ENCODE measurements at places on chromosomes 3 and 15.

GRCh38 chr3:191353022-191353777 is 22.9 kb upstream of the UTS2B start:
- no peak for DNase-seq

DNA sequence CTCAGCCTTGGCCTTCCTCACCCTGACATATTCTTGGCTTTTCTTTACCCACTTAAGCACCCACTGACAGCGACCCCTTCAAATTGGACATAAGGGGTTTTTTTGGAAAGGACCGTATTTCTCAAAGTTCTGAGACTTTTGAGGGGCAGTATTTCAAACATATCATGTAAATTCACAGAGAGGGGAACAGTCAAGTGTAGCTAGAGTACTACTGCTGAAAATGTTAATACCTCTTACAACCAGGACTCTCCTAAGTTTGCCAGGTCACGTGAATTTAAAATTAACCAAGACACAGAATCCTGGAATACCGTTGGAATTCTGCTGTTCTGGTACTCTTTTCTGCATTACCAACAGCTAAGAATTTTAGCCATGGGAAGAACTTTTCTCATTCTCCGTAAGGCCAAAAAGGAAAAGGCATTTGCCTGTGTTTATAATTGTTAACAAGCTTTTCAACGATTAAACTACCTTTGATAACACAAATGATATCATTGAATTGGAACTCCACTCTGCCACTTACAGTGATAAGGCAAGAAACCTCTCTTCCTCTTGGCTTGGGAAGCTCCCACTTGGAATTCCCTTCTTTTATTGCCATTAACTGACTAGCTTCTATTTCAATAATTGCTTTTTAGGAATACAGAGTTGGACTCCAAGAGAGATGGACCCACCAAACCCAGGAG is 597 bp upstream of the GBE1 start:
- DNase-seq, result no peak

- no peak for DNase-seq
These were observed 59.5 kb downstream of the CPA3 start for GRCh38 chr3:148924562-148924961.

DNA sequence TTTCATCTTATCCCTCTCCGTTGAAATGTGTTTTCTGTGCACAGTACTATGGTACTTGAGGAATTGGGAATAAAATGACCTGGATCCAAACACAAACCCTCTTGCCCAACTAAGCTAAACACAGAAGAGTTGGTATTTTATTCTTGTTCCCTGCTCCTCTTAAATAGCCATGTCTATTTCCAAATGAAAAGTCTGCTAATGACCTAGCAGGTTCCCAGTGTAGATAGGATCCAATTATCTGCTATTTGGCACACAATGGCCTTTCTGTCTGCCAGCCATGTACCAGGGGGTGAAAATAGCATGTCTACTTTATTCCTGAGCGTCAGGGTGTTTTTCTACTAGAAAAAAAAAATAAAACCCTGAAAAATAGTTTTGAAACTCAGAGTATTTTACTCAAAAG is 657.0 kb upstream of the NAALADL2 start:
- no peak for DNase-seq

GRCh38 chr3:90092994-90093393 is 985.6 kb downstream of the EPHA3 start:
- no peak for DNase-seq

DNA sequence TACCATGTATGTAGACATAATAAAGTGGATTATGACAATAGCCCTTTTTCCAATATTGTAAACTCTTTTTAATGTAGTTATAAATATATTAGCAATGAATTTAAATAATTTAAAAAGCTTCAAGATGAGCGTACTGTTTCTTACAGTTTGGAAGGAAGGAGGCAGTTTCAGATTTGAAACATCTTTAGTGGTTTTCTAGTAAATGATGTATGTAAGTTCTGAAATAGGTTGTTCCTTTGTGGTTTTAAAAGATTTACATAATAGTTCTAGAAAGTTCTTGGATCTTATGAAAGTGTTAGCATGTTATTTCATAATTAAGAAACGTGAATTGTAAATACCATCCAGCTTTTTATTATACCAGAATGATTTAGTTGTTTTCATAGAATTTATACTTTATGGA is 16.0 kb downstream of the DNAJC19 start:
- no peak for DNase-seq

- no peak for DNase-seq
These were observed 37.4 kb downstream of the MYO1E start for GRCh38 chr15:59335207-59335786.

- DNase-seq, result no peak
These were observed 101.2 kb downstream of the NFKBIZ start for GRCh38 chr3:101950510-101950909.

- DNase-seq, result no peak
These were observed 6.9 kb downstream of the PLCH1 start for GRCh38 chr3:155737844-155738460.

GRCh38 chr3:69658514-69659140 is 80.6 kb upstream of the MITF start:
- no peak for DNase-seq

- DNase-seq, result no peak
These were observed 19.0 kb downstream of the ARL14 start for GRCh38 chr3:160695915-160696327.

DNA sequence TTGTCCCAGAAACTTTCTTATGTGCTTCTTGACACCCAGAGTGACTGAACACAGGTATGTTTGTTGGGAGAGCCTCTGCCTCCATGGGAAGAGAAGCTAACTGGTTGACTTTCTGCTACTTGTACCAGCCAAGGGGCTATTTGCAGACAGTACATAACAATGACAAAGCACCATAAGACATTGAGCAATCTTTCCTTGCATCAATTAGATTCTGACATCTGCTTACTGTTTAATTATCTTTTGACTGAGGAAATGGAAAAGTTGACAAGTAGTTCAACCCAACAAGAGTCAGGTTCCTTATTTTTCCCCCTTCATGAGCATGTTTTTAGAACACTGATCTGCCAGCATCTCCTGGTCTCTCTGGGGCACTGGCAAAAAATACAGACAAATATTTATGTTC is 157.7 kb downstream of the RPLP1 start:
- DNase-seq, result no peak

DNA sequence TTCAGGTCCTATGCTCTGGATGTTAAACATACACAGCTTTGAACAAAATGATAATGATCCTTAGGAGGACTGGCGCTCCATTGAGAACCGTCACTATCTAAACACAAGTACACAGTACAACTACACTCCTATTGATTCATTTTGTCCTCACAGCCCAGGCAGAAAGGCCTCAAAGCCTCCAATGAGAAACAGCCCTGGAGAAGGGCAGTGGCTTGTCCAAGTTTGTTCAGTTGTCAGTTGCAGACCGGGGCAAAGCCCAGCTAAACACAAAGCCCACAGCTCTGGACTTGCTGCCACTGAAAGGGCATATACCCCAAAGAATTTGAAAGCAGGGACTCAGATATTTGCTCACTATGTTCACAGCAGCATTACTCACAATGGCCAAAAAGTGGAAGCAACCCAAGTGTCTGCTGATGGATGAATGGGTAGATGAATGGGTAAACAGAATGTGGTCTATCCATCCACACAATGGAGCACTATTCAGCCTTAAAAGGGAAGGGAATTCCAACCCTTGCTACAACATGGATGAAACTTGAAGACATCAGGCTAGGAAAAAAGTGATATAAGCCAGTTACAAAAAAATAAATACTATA is 34.7 kb downstream of the NUP210 start:
- DNase-seq, result no peak

DNA sequence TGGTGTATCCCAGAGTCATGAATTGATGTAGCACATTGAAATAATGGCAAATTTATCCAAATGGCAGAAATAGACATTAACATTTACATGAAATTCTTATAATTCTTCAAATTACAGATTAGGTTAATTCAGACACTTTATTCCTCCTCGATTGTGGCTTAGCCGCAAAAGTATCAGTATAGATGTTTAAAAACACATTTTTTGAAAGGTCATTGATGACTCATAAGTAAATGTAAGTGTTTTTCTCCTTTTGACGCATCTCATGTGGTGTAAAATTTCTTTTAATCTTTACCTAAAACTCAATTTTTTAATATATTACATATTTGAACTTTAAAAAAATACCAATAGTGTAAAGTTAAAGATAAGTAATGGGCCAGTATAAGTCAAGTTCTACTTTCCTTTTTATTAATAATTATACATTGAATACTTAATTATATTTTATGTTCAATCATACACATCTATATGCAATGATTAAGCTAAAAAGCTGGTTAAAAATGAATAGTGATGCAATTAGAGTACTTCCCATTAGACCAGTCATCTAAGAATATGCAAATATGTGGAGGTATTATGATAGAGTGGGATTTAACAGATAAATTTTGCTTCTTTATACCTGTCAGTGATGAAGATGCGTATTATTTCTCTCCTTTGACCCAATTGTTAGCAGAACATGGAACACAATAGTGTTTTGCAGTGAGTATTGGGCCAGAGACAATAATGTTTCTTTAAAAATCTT is 678.1 kb upstream of the DPPA4 start:
- no peak for DNase-seq

DNA sequence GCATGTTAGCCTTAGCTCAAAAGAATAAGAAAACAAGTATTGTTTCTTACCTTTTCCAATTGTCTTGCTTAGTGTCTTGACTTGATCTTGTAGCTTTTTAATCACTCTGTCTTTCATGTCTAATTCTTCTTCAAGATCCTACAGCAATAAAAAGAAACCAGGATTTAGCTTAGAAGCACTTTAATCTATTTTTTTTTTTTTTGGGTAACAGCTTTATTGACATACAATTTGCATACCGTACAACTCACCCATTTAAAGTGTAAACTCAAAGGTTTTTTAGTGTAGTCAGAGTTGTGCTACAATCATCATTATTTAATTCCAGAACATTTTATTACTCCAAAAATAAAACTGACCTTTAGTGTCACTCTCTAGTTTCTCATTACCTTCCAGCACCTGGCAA is 23.4 kb upstream of the GNB5 start:
- DNase-seq, result no peak

GRCh38 chr3:132625613-132626012 is 28.5 kb downstream of the ACKR4 start:
- no peak for DNase-seq

GRCh38 chr3:23859839-23860382 is 54.2 kb downstream of the UBE2E1 start:
- DNase-seq, result no peak

DNA sequence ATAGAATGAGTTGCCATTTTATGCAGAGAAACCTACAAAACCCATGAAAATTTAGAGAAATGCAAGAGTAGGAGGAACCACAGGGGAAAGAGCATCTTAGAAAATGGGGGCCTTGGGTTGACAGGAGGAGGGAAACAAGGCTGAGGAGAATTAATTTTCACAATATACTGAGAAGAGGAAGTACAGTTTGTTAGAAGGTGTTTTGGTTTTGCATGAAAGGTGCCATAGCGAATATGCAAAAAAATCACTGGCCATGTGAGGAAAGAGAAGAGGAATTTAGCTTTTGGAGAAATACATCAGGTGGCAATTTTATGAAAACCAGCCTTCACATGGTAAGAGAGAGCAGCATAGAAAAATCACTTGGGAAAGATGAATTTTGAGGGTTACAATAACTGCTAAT is 413.9 kb upstream of the C2CD4B start:
- DNase-seq, result no peak

DNA sequence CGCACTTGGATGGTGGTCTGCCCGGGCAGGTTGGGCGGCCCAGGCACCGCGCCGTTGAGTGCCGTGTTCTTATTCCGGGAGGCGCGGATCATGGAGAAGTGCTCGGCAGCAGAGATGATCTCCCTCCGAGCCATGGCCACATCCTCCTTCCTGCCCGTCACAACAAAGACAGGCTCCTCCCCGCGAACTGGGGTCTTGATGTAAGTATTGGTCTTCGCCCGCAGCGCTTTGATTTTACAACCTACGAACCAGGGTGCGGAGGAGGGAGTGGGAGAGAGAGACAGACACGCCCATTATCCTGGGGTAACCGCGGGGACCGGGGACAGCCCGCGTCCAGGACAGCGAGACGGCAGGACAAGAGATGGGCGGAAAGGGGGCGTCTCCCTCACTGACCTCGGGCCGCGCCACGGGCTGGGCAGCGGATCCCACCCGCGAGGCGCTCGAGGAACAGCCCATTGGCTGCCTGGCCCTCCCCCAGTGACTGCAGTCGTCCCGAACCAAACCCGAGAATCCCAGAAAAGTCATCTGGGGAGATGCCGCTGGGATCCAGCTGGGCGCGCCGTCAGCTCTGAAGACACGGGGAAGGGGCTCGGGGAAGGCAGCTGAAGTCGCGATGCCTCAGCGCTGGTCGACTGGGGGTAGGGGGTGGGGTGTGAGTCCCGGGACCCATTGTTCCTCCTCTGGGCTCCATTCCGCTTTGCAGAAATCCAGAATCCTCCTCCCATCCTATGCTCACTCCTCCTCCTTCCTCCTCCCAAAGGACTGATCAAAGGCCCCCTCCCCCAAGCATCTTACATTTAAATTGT is 1.2 kb downstream of the MEX3B start:
- no peak for DNase-seq

Measured in stimulated activated CD8-positive, alpha-beta memory T cell treated with anti-CD3 and anti-CD28 coated beads, Interleukin-15, amount 100 ng/mL, for 24 hours (primary cell).